NCI-H1417 treated with DMSO at 0.1 percent for 48 hours (cell line): ENCODE measurements at places on chromosomes 4 and X.

DNA sequence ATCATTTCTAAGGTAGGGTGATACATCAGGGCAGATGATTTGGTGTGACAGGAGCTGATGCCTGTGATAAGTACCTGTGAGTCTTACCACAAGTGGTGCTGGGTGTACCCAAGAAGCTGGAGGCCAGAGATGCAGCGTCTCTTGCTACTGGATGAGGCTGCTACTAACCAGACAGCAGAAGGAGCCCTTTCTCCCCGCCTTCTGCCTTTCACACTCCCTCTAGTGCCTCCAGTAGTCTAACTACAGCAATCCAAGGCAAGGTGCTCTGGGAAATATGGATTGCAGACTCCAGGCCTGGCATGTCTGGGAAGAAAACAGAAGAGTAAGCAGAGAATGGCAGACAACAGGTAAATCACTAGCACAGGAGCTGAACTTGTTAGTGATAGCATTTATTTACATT is 470.8 kb downstream of the NKX6-1 start:
- DNase-seq, result no peak

DNA sequence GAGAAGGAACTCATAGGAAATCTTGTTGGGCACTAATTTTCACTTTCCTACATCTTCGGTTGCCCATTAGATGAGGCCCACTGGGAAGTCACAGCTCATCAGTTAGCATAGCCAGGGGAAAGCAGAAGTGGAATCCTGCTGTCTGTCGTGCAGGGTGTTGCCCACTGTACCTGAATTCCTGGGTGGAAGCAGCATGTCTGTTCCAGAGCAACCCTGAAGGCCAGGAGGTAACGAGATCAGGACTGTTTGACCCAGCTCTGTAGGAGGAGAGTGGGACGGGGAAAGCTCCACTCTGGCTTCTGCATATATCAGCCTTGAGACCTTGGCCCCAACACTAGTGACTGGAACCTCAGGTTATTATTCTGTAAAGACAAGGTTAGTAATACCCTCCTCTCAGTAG is 296.1 kb downstream of the EVC2 start:
- no peak for DNase-seq

DNA sequence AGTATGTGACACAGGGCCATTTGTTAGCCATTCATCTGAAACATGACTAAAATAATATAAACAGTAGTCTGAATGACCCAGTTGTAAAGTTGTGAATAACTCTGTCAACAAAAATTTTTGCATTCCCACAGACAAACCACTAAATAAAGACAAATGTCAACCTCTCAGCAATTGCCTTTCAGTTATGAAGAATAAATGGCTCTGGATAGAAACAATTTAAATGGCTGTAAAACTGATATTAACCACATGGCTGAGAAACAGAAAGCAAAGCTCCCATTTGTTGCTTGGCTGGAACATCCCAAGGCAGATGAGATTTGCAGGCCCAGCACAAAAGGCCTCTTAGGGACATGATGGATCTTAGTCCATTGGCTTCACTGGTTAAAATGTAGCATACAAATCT is 296.3 kb downstream of the GALNTL6 start:
- DNase-seq, result no peak

GRCh38 chr4:53638919-53639318 is 47.6 kb upstream of the LNX1 start:
- no peak for DNase-seq

DNA sequence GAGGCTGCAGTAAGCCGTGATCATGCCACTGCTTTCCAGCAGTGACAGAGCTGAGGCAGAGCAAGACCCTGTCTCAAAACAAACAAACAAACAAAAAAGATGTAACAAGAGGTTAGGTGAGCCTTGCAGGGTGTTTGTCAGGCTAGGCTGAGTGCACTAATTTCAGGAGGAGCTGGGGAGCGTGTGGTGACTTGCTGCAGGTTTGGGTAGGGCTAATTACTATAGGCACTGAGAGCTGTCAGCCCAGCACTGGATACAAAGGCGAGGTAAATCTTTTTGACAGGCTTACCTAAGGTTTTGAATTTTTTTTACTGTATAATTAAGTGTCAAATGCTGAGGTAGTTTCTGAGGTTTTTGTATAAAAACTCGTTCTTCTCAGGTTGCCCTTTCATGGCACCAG is 29.8 kb upstream of the SH3D19 start:
- no peak for DNase-seq

- no peak for DNase-seq
These were observed 7.1 kb upstream of the OPHN1 start for GRCh38 chrX:68440442-68440841.

- no peak for DNase-seq
These were observed 112.1 kb downstream of the DRD5 start for GRCh38 chr4:9893329-9894108.
